Thoracic aorta (tissue), 2 donors: ENCODE measurements at places on chromosomes 5 and 9.

GRCh38 chr9:135561391-135562234 is at the start of gene PAEP:
Gene PAEP, plus strand, starts transcription at chr9:135561756.
- no peak for DNase-seq

DNA sequence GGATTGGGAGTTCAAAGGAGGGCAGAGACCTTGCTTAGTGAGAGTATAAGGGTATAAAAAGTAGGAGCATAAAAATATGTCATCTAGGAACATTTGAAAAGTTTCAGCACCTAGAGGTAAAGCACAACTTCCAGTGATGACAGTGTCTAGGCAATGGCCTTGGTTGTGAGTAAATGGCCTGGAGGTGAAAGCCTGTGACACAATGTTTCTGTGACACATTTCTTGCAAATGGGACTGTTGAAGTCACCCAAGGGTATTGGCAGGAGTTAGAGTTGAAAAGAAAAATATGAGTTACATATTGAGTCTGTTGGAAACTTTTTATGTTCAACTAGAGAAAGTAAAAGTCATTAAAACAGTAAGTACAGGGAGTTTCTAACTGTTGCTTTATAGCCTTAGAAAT is 14.8 kb downstream of the C5orf47 start:
- no peak for DNase-seq

DNA sequence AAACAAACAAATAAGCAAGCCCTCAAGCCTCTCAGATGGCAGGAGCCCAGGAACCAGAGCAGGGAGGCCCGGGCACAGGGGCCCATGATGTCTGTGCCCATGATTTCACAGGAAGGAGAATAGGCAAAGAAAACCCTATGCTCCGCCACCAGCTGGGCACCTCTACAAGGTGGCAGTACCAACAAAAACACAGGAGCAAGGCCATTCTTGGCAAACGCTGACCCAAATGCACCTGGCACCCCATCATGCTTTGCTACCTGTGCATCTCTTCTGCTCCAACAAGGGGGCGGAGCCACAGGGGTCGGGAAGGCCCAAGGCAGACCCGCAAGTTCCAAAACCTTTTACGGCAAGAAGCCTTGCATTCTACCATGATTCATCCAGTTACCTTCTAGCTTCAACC is 3.1 kb downstream of the BRD3 start:
- no peak for DNase-seq

DNA sequence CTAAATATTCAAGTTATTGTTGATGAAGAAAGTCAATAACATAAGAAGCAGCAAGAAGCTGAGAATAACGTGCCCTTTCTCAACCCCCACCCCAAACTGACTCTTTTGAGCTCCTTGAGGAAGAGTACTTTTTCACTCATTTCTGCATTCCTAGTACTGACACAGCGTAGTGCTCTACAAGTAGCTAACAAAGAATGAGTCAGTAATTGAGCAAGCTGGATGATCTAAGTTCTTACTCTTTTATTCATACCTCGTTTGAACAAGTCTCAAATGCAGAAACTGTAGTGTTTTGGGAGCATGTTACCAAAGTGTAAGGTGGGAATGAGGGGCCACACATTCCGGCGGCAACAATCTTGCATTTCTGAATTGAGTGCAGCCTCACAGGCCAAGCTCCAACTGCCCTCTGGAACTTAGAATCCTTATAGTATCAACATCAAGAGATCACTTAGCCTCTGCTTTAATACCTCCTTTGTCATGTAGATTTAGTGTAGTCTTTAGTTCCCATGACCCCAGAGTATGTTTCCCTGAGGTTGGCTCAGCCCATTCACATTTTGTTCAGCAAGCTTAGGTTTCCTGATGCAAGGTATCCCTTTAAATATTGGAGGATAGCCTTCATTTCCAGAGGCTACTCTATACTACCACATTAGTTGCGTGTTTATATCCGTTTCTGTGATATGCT is 152.0 kb downstream of the PRR16 start:
- DNase-seq, result no peak

- no peak for DNase-seq
Measured at GRCh38 chr5:54743997-54744788, 226.6 kb downstream of the SNX18 start.

DNA sequence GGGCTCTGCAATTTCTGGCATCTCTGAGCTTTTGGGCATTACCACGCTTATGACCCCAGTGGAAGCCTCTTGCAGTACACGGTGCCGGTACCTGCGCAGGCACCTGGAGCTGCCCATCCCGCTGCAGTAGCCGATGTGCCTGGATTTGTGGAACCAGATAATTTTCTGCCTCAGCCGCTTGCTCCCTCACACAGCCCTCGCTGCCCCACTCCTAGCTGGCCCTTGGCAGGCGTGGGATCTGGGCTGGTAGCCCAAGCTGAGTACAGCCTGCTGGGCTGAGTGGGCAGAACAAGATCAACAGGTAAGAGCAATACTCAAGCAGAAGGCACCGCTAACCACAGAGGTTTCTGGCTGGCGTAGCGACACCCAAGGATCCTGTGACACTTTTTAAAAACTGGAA is 1808.8 kb upstream of the ACO1 start:
- DNase-seq, result no peak

DNA sequence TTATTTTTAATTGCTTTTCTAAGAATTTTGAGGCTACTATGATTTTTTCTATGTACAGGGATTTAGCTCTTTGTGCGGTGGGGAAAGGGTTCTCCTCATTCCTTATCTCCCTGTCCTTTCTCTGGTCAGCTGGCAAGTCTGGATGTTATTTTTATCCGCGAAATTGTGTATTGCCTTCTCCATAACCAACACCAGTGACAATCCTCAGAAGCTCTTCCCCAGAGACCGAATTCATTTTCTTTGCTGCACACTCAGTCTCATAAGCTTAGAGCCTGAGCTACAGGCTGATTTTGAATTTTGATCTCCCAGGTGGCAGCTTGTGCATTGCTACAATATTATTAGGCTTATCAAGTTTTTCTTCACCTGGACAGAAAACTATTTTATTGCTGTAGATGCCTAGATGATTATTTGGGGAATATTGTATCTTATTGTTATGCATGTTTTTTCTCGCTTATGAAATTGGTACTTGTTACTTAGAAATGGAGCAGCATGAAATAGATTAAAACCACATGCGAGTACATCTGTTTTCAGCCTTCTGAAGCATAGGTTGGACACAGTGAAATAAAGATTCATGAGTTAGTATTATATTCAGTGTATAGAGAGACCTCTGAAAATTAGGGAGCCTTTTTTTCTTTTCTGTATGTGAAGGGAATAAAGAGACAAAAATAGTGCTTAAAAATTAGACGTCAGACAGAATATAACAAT is 27.3 kb downstream of the CPEB4 start:
- DNase-seq, result no peak

DNA sequence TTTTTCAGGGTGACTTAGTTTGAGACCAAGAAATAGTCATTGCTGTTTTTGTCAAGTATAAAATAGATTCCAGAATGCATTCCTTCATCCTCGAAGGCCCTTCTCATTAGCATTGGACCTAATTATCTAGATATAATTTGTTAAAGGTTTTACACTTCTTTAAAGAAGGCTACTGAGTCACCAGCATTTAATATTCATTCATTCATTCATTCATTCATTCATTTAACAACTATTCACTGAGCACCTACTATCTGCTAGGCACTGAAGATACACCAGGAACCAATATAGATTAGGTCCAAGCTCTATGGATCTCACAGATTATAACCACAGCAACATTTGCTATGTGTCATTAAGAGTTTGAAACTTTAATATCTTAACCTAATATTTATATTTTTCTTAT is 11.1 kb upstream of the REEP5 start:
- DNase-seq, result no peak

DNA sequence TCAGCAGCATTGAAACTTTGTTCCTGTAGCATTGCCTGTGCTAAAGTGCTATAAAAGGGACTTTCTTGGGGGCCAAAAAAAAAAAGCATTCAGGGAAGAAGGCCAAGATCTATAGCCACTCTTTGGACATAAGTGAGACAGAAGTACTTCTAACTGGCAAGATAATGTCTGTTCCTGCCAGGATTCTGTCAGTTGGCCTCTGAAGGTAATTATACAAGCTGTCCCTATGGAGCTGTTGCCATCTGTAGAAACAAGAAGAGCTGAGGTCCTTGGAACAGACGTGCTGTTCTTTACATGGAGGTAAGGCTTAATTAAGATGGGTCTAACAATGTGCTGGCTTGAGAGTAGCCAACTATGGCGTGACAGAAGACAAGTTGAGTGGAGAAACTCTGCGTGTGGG is 9.7 kb downstream of the KIF20A start:
- DNase-seq, result no peak
